ENCODE measurements at places on chromosomes 13 and 19. TPM values are rescaled to one million over a fixed set of nuclear protein-coding genes. Genes with fewer than 3 reads are reported as not detected.

GRCh38 chr19:54209811-54210494 is 9.3 kb downstream of the RPS9 start:
- DNase-seq: no peak

GRCh38 chr19:2167896-2168618 is 4.3 kb downstream of the DOT1L start:
- peak; percentile 87 for DNase-seq

FGF21 gene
- not detected for polyA plus RNA-seq

GRCh38 chr19:4215807-4216206 is 13.5 kb upstream of the EBI3 start:
- no peak for DNase-seq

COX6B2 gene
- 0.08 TPM for polyA plus RNA-seq

- DNase-seq: no peak
Observed at GRCh38 chr19:38898788-38899446, 501 bp downstream of the SIRT2 start.

DACT3 gene
- 0.05 TPM for polyA plus RNA-seq

CILP2 gene
- polyA plus RNA-seq: not detected

DNA sequence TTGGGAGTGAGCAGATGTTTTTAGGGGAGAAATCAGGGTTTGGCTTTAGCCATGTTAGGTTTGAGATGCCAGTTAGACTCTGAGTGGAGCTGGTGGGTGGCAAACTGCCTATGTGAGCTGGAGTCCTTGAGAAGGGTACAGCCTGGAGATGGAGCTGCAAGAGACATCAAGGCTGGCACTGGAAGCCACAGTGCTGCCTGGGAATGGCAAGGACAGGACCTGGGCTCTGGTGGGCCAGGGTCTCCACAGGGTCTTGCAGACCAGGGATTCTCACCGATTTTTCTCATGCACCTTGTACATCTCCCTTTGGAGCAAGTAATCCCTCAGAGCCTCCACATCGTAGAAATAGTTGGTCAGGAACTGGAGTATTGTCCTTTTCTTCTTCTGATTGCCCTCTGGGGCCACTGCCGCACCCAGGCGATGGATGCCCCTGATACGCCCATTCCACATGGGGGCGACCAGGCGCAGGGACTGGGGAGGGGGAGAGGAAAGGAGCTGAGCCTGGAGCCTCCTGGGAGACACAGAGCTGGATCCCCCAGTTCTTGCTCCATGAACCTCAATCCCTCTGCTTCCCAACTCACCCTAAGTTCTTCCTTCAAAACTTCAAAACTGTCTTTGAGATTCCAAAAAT is 1.7 kb downstream of the DMAC2 start:
- no peak for DNase-seq

KCNN4 gene
- 83.0 TPM for polyA plus RNA-seq

SYCN gene
- polyA plus RNA-seq: not detected

DNA sequence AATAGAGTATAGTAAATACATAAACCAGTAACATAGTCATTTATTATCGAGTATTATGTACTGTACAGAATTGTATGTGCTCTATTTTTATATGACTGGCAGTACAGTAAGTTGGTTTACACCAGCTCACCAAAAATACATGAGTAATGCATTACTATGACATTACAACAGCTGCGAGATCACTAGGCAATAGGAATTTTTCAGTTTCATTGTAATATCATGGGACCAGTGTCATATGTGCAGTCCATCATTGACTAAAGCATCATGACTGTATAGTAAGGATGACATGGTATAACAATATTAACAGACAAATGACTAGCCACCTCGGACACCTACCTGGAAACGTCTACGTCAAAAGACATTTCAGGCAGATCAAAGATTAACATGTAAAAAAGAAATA is 33.6 kb downstream of the ATP7B start:
- DNase-seq: no peak

PABPC3 gene
- 0.32 TPM for polyA plus RNA-seq

DNA sequence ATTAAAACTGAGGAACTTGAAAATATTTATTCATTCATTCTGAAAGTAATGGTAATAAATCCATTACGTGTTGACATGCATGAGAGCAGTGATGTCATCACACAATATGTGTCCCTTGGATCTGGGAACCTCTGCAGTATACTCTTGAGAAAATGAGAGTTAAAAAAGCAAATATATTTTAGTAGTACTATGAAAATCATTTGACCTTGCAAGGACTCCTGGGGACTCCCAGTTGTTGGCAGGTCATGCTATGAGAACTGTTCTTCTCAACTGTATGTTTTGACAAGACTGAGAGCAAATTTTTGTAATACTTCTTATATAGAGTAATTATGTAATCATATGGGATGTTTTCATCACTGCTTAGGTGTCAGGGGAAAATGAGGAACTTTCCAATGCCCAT is 249.4 kb downstream of the PCCA start:
- no peak for DNase-seq

DNA sequence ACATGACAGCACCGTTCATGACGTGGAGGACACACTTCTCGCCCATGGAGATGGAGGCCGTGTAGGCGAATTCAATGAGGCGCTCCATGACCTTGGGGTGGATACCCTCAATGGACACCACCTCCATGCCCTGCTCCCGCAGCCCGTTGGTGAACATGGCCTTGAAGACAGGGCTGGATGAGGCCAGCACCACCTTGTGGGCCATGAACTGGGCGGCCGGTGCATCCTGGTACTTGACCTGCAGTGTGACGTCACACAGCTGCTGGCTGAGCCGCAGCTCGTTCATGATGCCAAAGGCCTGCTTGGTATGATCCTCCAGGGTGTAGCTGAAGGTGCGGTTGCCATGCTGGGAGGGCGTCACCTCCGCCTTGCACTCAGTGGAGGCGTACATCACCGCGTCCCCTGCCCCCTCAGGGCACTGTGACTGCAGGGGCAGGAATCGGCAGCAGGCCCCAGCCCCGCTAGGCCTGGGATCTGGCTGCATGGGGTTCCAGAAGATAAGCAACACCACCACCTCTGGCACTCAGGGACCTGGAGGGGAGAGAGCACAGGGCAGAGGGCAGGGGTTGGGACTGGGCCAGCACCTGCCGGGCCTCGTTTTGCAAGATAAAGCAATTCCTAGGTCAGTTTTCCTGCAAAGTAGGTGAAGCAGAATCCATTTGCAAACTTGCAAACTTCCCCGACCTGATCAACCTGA is 3.5 kb downstream of the KEAP1 start:
- DNase-seq: no peak

KIR3DL1 gene
- polyA plus RNA-seq: not detected

DNA sequence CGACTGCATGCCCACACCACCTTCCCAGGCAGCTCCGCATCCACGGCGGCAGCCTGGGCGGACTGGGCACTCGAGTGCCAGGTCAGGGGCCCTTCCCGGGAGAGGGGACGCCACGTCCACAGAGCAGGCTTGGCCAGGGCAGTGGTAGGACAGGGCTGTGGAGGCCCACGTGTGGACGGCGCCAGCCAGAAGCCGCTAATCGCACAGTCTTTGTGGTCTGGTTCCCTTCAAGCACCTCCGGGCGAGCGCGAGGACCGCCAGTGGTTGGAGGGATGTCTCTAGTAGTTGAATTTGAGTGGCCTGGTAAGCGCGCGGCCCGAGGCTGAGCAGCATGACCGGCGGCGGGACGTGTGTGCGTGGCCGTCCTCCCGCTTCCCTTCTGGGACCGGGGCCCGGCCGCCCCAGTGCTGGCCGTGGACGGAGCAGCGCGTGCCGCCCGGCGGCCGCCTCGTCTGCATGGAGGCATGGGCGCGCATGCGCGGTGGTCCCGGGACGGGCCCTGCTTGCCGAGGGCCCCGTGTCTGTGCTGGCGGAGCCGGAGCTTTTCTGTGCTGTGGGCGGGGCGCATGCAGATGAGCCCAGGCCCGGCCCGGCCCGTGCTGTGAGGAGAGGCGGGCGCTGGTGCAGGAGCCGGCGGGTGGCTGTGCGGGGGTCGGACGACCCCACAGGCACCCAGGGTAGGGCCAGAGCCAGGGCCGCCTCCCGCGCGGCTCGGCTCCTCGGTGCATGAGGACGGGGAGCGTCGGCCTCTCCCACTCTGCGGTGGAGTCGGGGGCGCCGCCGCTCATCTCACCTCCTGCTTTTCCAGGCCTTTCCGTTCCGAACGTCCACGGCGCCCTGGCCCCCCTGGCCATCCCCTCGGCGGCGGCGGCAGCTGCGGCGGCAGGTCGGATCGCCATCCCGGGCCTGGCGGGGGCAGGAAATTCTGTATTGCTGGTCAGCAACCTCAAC is 8.6 kb downstream of the PTBP1 start:
- no peak for DNase-seq

GRCh38 chr13:113630296-113630695 is 27.7 kb downstream of the ATP4B start:
- no peak for DNase-seq

LILRA5 gene
- polyA plus RNA-seq: not detected
